ENCODE measurements at places on chromosomes 11 and 22.

DNA sequence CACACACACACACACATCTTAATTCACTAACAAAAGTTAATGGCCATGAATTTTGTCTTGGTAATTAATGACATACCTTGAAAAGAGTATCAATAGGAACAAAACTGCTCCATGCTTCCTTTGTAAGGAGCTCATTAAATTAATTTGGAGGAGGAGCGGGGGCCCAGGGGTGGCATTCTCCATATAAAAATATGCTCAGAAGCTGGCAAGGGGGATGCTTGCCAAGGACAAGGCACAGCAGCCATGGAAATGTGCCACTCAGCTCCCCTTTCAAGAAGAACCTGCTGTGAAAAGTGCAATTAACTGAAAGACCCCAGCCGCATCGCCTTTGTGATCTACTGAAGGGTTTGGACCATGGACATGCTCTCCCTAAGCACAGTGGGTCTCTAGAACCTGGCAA, 385.9 kb upstream of the API5 start:
- no peak for DNase-seq

DNA sequence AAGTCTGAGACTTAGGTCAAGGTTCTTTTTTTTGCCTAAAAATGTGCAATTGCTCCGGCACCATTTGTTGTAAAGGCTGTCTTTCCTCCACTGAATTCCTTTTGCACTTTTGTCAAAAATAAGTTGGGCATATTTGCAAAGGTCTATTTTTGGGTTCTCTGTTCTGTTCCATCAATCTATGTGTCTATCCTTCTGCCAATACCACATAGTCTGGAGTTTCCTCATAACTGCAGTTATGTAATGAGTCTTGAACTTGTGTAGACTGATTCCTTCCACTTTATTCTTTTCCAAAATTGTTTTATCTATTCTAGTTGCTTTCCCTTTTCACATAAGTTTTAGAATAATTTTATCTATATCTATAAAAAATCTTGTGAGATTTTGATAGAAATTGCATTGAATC, 6.7 kb downstream of the KCNJ5 start:
- DNase-seq: no peak

DNA sequence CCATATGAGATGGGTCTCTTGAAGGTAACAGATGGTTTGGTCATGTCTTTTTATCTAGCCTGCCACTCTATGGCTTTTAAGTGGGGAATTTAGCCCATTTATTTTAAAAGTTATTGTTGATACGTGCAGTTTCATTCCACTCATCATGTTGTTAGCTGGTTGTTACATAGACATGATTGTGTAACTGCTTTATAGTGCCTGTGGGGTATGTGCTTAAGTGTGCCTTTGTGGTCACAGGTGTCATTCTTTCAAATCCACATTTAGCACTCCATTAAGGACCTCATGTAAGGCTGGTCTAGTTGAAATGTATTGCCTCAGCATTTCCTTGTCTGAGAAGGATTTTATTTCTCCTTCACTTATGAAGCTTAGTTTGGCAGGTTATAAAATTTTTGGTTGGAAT, 263.8 kb upstream of the LUZP2 start:
- DNase-seq: no peak

- no peak for DNase-seq
Measured at GRCh38 chr11:129278586-129279319, 86.6 kb upstream of the ARHGAP32 start.

- no peak for DNase-seq
Measured at GRCh38 chr11:132457445-132457844, 1074.9 kb downstream of the OPCML start.

- no peak for DNase-seq
Measured at GRCh38 chr11:102599642-102600261, 25.4 kb downstream of the MMP20 start.

DNA sequence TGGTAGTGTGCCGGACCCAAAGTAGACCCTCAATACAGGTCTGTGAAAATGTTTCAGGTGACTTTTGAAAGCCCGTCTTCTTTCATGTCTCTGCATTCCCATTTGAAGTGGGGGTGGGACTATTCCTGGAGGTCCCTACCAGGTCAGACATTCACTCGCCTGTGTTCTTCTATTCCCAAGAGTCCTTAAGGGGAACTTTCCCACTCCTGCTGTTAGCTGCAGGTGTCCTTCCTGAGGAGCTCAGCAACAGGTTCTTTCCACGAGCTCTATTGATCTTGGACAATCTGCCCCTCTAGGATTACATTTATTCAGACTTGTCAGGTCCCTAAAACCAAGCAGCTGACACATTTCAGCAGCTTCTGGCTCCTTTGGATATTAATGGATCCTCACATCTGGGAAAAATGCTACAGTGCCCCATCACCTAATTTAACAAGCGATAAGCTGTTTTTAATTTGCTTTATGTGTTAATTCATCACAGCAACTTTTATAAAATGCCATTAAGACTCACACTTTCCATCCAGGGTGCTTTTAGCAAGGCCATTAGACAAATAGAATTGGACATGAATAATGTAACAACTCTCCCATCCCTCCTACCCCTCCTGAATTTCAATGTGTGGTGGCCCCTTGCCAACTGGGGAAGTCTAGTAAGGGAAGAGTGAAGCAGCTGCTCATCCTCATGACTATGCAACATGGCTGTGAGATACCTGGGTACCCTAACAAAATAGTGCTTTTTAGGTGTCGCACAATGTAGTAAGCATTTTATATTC, 259.5 kb upstream of the CCDC90B start:
- DNase-seq: no peak

- DNase-seq: no peak
Measured at GRCh38 chr11:127393460-127393997, 393.0 kb upstream of the KIRREL3 start.

- no peak for DNase-seq
Measured at GRCh38 chr11:121671283-121672168, 218.8 kb upstream of the SORL1-AS1 start.

DNA sequence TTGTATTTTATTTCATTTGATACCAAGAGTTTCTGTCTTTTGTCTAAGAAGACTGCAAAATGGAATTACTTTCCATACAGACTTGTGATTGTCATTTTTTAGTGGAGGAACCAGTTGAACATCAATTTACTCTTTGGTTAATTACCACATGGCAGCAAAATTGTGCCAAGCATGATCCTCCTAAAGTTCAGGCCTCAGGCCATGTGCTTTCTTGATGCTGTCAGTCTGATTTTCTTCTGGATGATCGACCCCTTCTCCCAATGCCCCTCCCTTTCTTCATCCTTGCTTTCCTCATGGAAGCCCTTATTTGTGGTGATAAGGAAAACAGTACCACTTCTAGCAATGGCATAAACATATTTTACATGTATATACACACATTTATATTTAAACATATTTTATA, 76.2 kb downstream of the SVIP start:
- DNase-seq: no peak

DNA sequence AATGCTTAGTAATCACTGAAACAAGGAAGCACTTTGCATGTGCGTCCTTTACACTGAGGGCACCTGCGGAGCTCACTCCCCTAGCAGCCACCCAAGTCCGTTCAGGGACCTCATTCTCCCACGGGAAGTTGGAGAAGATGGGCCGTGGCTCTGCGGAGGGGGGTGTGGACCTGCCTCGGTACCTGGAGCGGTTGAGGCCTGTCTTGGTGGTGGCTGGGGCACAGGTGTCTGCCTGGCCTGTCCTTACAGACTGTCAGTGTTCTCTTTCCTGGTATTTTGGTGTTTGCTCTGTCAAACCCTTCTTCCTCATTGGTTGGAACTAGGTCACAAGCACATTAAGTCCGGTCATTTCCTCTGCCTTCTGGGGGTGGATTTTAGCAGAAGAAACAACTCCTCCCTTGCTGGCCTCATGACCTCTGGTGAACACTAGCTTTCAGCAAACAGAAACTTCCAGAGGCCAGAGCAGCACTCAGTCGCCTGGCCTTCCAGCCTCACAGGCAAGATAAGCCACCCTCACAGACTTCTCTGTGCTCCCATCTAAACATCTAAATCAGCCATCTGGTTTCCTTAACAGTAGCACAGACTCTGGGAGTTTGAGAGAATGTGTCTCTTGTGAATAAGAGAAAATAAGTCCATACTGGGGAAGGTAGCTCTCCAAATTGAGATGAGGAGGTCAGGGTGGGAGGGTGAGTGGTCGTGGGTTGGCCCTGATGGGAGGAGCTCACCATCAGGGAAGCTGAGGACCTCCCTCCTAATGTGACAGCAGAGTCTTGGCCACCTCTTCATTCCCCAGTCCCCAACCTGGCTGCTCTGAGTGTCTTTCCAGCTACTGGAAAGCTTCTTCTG, 8.6 kb downstream of the SNAP29 start:
- DNase-seq: no peak
